ENCODE measurements at places on chromosomes 5 and 9. TPM values are rescaled to one million over a fixed set of nuclear protein-coding genes. Genes with fewer than 3 reads are reported as not detected.

SLC34A1 gene
- 0.03 TPM for polyA plus RNA-seq

N4BP3 gene
- polyA plus RNA-seq: 0.16 TPM

SLC9A3 gene
- polyA plus RNA-seq: 1.9 TPM

PLAC8L1 gene
- 0.55 TPM for polyA plus RNA-seq

DDX4 gene
- polyA plus RNA-seq: not detected

OR1J2 gene
- not detected for polyA plus RNA-seq

SHISAL2B gene
- not detected for polyA plus RNA-seq

BTNL8 gene
- polyA plus RNA-seq: not detected

IL3 gene
- polyA plus RNA-seq: not detected

RASGRF2 gene
- not detected for polyA plus RNA-seq

MSMP gene
- 1.2 TPM for polyA plus RNA-seq

ARL14EPL gene
- not detected for polyA plus RNA-seq

CNTNAP3 gene
- polyA plus RNA-seq: 0.19 TPM

SLC36A2 gene
- polyA plus RNA-seq: not detected

POU5F2 gene
- 0.02 TPM for polyA plus RNA-seq

OLFML2A gene
- 4.8 TPM for polyA plus RNA-seq

NDST1 gene
- 29.2 TPM for polyA plus RNA-seq

TENT4A gene
- polyA plus RNA-seq: 6.0 TPM

SMIM32 gene
- polyA plus RNA-seq: 0.11 TPM

RPS14 gene
- 11,441 TPM for polyA plus RNA-seq

MAMDC2 gene
- not detected for polyA plus RNA-seq

ANXA2R gene
- 1.7 TPM for polyA plus RNA-seq

COQ4 gene
- polyA plus RNA-seq: 54.7 TPM

LEAP2 gene
- polyA plus RNA-seq: 0.63 TPM

IL4 gene
- polyA plus RNA-seq: not detected

SOX30 gene
- polyA plus RNA-seq: 0.10 TPM

SLC6A3 gene
- not detected for polyA plus RNA-seq

PRSS3 gene
- 4.7 TPM for polyA plus RNA-seq

KIF24 gene
- polyA plus RNA-seq: 1.2 TPM

PCA3 gene
- polyA plus RNA-seq: 0.21 TPM

SAPCD2 gene
- 6.0 TPM for polyA plus RNA-seq

LCN1 gene
- not detected for polyA plus RNA-seq

EXOSC2 gene
- polyA plus RNA-seq: 36.8 TPM

DBN1 gene
- polyA plus RNA-seq: 176 TPM

AGXT2 gene
- not detected for polyA plus RNA-seq

PCDHB15 gene
- polyA plus RNA-seq: 0.99 TPM

PCDHA4 gene
- 1.2 TPM for polyA plus RNA-seq

LMX1B gene
- not detected for polyA plus RNA-seq

HACD4 gene
- under 0.01 TPM for polyA plus RNA-seq

PHAX gene
- 27.4 TPM for polyA plus RNA-seq

KCNV2 gene
- not detected for polyA plus RNA-seq

C8G gene
- 0.28 TPM for polyA plus RNA-seq

LOX gene
- 36.3 TPM for polyA plus RNA-seq

IL5 gene
- not detected for polyA plus RNA-seq

CTXN3 gene
- not detected for polyA plus RNA-seq

CER1 gene
- not detected for polyA plus RNA-seq

GPX3 gene
- 3.8 TPM for polyA plus RNA-seq

PCDHB16 gene
- 2.7 TPM for polyA plus RNA-seq

IFNE gene
- polyA plus RNA-seq: 0.08 TPM

ABO gene
- polyA plus RNA-seq: not detected

CSNK1G3 gene
- 13.1 TPM for polyA plus RNA-seq

RAB3C gene
- polyA plus RNA-seq: 0.03 TPM

FIBCD1 gene
- polyA plus RNA-seq: 1.3 TPM

Data from SK-N-SH (cell line).